Cortex of kidney (tissue), 1 donor: ENCODE measurements at places on chromosomes 6 and 20.

DNA sequence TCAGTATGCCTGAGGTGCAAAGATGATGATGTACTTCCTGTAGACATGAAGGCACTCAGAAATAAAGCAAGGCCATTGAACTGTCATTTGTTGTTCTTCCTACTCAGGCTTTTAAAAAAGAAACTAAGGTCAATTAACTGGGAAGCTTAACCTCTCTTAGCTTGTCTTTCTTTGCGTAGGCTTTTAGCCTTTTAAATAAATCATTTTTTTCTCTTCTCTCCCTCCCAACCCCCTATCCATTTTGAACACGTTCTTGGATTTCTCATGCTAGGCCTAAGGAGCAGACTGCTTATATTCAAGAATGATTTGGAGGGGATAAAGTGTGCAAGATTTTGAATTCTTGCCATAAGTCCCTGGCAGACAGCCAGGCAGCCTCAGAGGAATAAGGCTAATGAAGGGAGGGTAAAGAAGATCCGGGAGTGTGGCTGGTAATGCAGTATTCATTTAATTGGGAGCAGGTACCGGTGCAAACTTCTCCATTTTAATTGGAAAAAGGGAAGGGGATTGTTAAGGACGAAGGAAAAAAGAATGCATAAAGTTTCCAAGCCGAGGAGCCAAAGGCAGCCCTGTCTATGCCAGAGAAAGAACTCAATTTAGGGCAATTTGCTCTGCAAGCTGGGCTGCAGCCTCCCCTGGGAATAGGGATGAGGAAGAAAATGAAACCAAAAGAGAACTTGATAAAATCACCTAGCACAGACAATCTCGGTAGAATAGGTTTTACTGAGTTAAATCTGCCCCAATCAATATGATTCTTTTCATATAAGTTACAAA lies 343.8 kb upstream of the MMS22L start:
- no peak for DNase-seq

GRCh38 chr20:50561379-50562078 lies 51.3 kb downstream of the PTPN1 start:
- no peak for DNase-seq

GRCh38 chr6:32108727-32109113 lies 418 bp downstream of the TNXB start:
- DNase-seq, result no peak

DNA sequence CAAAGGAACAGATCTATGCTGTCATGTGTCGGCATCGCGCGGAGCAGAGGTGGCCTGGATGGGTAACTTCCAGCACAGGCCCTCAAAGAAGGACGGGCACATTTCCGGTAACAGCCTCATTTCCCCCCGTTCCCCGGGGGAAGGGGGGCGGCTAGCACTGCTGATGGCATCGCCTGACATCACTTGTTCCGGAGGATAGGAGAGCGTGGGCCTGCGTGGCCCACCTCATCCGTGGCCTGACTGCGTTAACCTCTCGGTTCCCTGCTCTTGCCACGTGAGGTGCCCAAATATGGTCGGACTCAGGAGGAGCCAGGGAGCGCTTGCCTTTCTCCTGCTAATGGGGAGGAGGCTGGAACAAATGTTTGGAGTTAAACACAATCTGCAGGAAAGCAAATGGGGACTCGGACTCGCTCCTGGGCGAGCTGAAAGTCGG lies at the start of gene AKAP12:
TSS of gene AKAP12 (plus strand) at position 365 of the 433 bp plus-strand sequence. CDS start 596 bp downstream, outside the sequence.
- no peak for DNase-seq

DNA sequence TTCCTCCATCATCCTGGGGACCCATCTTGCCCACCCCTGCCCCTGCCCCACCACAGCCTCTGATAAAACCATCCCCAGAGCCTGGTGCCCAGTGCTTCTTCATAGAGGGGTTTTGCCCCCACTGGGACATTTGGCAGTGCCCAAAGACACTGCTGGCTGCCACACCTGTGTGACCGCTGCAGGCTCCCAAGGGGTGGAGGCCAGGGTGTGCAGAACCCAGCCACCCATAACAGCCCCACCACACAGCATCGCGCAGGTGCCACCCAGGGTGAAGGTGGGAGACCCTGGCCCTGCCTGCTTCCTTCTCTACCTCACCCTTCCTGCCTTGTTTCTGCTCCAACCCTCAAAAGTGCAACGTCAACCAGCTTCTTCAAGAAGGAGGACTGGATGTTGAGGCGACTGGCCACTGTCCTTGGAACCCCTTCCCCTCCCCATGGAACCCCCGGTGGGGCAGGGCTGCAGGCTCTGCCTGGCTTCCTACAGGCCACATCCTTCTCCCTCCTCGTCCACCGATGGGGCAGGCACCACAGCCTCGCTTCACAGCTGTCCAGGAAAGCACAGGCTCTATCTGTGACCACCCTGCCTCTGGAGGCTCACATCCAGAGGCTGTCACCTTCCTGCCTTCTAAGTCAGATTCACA lies 79.2 kb upstream of the MPC1 start:
- no peak for DNase-seq

GRCh38 chr6:113823916-113824315 lies 33.2 kb upstream of the MARCKS start:
- DNase-seq, result no peak

- no peak for DNase-seq
Measured at GRCh38 chr6:149026530-149026942, 279.7 kb downstream of the UST start.

GRCh38 chr6:108442770-108443520 lies 117.8 kb upstream of the FOXO3 start:
- no peak for DNase-seq

DNA sequence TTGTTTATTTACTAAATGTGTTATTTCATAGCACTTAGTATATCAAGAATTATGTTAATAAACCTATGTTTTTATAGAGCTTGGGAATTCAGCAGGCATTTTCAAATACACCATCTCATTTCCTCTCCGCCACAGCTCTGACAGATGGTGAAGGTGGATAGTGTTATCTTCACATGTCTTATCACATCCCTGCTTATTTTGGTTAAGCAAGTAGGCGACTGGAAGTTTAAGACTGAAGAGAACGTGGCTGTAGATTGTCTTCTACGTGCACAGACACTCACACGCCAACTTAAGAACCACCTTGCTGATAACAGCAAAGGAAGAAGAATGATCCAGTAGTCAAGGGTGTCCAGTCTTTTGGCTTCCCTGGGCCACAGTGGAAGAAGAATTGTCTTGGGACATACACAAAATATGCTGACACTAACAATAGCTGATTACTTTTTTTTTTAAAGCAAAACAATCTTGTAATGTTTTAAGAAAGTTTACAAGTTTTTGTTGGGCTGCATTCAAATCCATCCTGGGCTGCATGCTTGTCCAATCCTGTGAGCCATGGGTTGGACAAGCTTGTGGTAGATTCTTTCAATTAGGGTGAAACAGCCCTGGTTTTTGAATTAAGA lies 43.3 kb upstream of the SCGN start:
- no peak for DNase-seq

GRCh38 chr6:157276134-157276532 lies 47.2 kb downstream of the TMEM242 start:
- no peak for DNase-seq

DNA sequence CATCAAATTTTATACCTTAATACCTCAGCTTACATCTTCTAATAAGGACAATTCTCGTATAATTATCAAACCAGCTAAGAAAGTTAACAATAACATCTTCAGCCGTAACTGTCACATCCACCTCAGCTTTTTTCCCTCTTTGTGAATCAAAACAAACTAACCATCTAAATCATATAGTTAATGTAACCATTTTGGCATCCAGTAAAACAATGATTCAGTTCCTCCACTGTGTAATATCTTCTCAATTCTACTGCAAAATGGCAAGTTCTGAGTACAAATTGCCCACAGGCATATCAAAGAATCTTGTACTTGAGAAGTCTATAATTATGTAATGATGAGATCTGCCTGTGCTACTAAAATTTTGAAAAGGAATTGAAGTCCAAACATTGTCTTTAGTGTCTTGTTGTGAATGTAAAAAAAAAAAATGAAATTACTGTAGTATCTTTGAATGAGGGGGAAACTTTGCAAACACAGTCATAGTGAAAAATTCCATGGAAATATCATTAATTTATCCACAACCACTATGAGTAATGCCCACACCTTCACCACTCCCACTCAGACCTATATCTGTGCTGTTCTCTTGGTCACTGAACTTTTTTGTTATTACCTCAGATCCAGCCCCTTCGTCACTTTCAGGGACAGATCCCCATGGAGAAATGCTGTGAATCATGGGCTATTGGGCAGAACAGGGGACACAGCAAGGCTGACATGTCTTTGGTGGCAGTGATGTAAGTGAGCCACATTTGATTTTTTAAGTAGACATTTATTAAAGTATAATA lies 178.6 kb upstream of the RAB32 start:
- DNase-seq, result no peak

DNA sequence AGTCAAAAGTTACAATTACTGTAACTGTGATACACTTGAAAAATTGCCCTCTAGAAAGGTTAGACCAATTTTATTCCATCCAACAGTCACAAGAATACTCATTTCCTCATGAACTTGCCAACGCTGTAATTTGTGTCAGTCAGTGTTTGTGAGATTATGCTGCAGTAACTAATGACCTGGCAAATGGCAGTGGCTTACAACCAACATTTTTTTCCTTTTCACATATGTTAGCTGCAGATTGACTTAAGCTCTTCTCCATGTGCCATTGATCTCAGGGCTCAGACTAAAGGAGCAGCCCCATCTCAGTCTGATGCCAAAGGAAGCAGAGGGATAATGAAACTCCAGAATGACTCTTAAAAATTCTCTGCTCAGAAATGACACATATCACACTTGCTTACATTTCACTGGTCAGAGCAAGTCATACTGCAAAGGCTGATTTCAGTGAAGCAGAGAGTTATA lies 92.3 kb upstream of the ELOVL5 start:
- no peak for DNase-seq

- DNase-seq, result no peak
Measured at GRCh38 chr6:123007885-123008284, 11.8 kb downstream of the CLVS2 start.

GRCh38 chr20:51553897-51554486 lies 11.5 kb upstream of the NFATC2 start:
- no peak for DNase-seq

- no peak for DNase-seq
Measured at GRCh38 chr6:4895971-4896370, 107.9 kb downstream of the RPP40 start.

DNA sequence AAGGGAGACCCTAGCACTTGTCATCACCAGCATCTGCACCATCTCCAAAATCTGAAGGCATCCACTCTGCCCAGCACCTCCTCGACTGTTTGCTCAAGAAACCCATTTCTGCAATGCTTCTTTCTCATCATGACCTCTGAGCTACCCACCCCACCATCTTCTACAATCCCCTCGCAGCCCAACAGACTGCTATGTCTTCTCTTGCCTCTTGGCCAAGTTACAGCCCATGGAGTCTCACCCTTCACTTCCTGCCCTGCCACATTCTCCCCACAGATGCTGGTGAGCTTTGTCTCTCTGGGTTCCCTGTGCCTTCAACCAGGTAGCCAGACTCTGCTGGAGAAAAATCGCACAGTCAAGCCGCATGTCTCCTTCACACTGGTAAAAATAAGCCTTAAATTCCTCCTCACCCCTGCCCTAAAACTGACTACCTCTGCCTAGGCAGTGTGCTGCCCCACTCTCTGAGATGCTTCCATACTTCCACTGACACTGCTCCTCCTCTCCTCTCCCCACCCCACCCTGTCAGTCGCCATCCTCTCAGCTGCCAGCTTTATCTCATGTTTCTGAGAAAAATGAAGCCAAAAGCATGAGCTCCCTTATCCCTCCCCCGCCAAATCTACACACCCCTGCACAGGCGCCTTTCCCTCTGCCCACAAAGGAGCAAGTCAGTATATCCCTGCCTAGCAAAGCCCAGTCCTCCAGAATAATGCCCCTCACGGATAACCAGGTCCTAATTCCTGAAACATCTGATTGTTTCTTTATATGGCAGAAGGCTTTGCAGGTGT lies 2.3 kb upstream of the TXNDC5 start:
- no peak for DNase-seq

DNA sequence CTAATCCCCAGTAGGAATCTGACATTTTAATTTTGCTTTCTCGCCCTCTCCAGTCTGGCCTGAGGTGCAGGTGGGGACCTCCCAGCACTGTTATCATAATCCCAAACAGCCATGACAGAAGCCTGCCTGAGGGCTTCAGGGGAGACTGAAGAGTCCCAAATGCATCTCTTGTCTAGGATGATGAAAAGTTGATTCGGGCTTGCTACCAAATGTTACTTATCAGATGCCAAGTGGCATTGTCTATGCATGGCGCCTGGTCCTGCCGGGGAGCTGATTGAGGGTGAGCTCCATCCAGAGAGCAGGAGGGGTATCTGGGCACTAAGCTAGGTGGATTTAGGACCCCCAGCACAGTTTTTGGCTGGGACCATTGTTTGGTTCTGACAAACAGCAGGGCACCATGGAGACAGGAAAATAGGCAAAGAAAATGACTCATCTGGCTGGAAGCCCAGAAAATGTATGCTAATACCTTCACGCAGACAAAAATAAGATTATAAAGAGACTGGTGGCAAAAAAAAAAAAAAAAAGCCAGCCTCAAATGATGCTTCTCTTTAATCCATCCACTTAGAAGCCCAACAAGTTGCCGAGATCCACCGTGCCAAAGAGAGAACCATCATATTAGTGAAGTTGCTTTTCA lies 513.7 kb upstream of the SULF2 start:
- DNase-seq, result no peak

GRCh38 chr20:20341371-20341770 lies 26.5 kb upstream of the INSM1 start:
- DNase-seq, result no peak

DNA sequence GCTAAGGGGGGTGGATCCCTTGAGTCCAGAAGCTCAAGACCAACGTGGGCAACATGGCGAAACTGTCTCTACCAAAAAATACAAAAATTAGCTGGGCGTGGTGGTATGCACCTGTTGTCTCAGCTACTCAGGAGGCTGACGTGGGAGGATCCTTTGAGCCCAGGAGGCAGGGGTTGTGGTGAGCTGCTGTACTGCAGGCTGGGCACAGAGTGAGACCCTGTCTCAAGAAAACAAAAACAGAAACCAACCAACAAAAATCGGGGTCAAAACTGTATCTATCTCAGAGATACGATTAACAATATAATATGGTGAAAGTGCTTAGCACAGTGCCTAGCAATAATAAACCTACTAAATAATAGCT lies 20.7 kb upstream of the BCAS1 start:
- DNase-seq, result no peak

- no peak for DNase-seq
Measured at GRCh38 chr20:19349879-19350278, 137.4 kb downstream of the SLC24A3 start.

DNA sequence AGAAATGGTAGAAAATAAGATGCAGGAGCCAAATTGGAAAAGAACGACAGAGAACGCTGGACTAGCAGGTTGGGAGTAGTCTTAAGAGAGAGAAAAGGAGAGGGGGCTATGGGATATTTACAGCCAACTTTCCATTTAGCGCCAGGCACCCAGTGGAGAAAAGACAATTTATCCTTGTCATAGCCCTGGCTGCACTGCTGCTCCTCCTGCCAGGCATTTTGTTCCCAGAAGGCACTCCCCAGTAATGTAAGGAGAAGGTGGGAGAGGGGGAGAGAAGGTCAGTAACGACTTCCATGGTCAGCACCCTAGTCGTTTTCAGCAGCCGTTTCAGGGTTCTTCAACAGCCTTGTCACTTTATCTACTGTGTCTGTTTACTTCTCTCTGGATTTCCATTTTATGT lies 159.0 kb downstream of the TRMT11 start:
- no peak for DNase-seq
